Activated CD8-positive, alpha-beta memory T cell treated with anti-CD3 and anti-CD28 coated beads, Interleukin-2, amount 10 ng/mL, durations not matched to agents 7 days and 5 days (primary cell): ENCODE measurements at places on chromosomes 3 and 15. TPM values are rescaled to one million over a fixed set of nuclear protein-coding genes. Genes with fewer than 3 reads are reported as not detected.

DNA sequence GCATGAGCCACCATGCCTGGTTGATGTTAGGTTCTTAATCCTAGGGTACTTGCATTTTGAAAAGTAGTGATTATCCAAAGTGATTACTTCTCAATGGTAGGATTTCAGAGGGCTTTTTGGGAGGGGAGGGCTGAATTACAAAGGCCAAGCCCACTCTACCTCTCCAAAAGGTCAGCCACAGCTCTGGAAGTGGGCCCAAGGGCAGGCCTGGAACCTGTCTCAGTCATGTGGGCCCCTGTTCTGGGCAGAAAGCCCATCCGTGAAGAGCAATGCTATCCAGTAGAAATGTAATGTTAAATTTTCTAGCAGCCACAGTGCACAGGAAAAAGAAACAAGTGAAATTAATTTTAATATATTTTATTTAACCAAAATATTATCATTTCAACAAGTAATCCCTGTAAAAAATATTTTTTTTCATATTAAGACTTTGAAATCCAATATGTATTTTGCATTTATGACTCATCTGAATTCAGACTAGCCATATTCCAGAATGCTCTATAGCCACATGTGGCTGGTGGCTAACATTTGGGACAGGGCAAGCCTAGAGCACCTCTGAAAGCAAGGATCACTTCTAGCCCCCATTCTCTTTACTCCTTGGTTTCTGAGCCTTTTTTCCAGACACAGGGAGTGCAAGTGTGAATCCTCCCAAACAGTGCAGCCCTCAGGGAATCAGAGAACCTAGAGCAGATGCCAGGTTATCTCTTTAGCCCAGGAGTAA lies 16.8 kb downstream of the RFT1 start:
- no peak for DNase-seq

DNA sequence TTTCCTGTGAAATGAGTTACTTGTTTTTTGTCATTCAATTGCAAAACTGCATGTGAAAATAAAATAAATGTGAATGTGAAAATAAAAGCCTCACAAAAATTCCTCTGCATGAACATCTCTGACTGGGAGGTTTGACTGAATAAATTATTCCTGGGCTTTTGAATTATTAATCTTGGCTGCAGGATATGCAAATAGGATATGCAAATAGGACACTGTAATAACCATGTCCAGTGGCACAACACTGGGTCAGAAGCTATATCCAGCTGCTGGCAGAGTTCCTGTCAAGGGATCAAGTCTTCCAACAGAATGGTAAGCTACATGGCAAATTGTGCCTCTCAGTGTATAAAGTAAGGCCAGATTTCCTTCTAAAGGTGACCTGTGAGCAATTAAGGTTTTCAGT lies at the start of gene SUCNR1:
SUCNR1 (plus strand) TSS at position 246 of the 400 bp plus-strand sequence. CDS start 6,250 bp downstream, outside the sequence.
- no peak for DNase-seq

RASL12 gene
- not detected for total RNA-seq

TRIM42 gene
- not detected for total RNA-seq

CX3CR1 gene
- 3.7 TPM for total RNA-seq

MELTF gene
- total RNA-seq = 3.3 TPM

GOLGA8G gene
- total RNA-seq = not detected

DNA sequence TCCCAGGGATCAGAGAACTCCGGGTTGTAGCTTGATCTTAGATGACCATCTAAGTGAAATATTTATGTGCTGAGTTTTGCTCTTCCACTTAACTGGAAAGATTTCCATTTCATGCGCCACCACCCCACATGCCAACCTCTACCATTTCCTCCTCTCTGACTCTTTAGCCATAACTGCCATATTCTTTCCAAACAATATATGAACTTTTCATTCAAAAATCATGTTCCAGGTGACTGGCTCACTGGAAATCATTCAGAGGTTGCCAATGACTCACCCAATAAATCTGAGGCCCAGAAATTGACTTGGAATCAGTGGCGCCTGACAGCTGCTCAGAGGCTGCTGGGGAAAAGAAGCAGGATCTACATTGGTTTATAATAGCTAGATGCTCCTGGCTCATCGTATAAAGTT lies 31.6 kb upstream of the FAM174B start:
- DNase-seq = no peak

DNA sequence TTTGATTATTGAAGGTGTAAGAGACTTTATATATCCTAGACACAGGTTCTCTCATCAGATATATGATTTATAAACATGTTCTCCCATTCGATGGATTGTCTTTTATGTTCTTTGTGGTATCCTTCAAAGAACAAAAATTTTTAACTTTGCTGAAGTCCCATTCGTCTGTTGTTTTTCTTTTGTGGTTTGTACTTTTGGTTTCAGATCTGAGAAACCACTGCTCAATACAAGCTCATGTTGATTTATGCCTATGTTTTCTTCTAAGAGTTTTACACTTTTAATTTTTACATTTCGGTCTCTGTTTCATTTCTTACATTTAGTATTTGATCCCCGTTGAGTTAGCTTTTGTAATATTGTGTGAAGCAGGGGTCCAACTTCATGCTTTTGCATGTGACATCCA lies 103.3 kb upstream of the SPRED1 start:
- DNase-seq = no peak

DNA sequence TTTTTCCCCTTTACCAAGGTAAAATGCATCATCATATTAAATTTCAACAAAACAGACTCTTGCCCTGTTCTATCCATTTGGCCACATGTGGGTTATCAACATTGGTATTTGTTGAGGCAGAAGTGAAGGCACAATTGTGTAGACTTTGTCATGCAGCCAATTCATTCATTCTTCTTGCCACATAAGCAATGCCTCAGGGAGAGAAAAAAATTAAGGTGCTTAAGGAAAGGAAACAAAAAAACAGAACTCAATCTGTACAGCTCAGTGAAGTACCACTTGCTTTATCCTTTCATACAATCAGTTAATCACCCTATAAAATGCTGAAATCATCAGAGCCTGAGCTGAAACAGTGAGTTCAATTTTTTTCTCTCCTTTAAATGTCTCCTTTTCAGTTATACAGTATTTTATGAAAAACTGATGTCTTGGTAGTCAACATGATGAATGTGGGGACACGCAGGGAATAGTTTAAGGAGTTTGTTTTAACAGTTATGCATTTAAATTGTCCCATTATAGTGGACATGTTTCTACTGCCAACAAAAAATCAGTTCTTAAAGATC lies 588.9 kb downstream of the MFSD1 start:
- DNase-seq = no peak

GRCh38 chr15:79820176-79820575 lies 76.6 kb downstream of the MTHFS start:
- no peak for DNase-seq

IL17RD gene
- 0.02 TPM for total RNA-seq

GRCh38 chr3:58864480-58864879 lies 185.3 kb downstream of the CFAP20DC start:
- DNase-seq = no peak

CCDC54 gene
- total RNA-seq = not detected

GRCh38 chr3:159609625-159610024 lies 379.0 kb upstream of the IL12A start:
- no peak for DNase-seq

DNA sequence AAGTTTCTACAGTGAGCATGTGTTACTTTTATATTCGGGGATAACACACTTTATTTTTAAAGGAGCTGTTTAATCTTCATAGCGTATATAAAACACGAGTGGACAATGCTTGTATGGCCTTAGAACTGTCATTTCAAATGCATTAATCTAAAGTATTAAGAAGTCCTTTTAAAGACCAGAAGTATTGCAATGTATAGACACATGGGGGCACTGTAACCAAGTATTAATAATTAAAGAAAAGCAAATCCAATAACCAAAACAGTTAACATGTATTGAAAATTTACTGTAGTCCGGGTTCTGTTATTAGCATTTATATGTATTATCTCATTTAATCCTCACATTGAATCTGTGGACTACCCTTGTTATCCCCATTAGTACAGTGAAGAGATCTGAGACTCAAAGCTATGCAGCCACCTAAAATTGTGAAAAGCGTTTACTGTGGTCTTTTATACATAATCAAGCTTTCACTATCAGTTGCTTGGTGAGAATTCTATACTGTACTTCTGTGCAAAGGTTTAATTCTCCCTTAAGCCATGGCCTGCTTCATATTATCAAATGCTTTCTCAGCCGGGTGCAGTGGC lies 10.1 kb downstream of the ARL14 start:
- no peak for DNase-seq

DNA sequence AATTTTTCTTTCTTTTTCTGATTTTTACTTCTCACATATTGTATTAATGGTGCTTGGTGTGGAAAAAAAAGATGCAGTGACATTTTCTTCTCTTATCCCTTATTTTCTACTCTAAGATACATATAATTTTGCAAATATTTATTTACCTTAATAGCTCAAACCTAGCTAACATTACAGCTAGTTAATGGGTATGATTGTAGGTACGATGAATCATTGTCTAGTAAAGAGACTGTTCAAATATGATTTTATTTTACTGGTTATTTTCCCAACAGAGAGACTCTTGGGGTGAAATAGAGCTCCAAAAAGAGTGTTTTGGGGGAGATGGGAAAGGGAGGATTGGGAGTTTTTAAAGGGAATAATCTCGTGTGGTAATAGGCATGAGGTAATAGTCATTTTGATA lies 206.0 kb downstream of the RBMS3 start:
- DNase-seq = no peak

GRCh38 chr3:3665961-3666640 lies 133.1 kb upstream of the LRRN1 start:
- no peak for DNase-seq

GRCh38 chr3:67692621-67693020 lies 38.2 kb upstream of the SUCLG2 start:
- no peak for DNase-seq

GRCh38 chr15:100691321-100691720 lies 88.9 kb downstream of the ASB7 start:
- DNase-seq = no peak

- no peak for DNase-seq
These were observed 7.6 kb downstream of the NR1D2 start for GRCh38 chr3:23952646-23953045.

RBMS3 gene
- total RNA-seq = 3.0 TPM

TOPAZ1 gene
- not detected for total RNA-seq

DNA sequence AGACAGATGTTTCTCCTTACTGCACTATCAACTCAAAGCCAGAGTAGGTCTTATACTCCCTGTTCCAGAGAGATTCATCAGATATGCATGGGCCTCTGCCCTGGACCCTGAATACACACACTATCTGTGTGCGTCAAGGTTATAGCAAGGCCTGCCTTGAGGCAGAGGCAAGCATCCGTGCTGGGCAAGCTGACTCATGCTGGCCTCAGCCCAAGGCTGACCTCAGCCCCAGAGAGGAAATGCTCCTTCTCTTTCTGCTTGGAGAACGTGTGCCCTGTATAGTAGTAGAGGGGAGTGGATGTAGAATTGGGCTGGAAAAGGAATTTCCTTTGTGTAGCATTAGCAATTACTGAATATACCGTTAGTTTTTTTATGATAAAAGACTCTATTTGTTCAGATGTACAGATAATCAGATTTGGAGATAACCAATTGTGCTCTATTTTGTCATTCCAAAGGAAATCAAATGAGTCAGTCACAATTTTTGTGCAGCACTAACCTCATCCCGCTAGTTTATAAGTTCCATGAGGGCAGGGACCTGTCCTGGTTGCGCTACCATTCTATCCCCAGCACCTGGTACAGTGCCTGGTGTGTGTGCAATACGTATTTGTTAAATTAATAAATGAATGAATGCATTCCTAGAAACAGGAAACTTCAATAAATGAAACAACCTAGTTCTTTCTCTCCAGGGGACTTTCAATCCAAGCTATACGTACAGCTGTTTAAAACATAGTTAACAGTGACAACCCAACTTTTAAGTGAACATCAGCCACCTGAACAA lies 13.3 kb upstream of the PAQR9 start:
- no peak for DNase-seq
